Naive B cell (primary cell): ENCODE measurements at places on chromosomes 4 and X.

GRCh38 chr4:171629182-171629581, 184.0 kb upstream of the GALNTL6 start:
- peak; percentile 48 for DNase-seq

DNA sequence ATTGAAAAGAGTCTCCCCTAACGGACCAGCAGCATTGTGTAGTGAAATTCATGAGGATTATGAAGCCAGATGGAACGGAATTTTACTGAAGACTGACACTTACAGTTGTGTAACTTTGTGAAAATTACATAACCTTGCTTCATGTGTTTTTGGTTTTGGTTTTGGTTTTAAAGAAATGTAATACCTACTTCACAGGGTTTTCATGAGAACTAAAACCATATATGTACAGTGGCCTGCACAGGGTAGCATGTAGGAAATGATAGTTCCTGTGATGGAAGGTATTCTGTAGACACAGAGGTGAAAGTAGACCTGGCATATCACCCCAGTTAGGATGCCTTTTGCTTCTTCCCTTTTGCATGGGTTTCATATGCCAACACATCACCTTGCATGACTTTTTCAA, 247.0 kb downstream of the BANK1 start:
- DNase-seq, result no peak

DNA sequence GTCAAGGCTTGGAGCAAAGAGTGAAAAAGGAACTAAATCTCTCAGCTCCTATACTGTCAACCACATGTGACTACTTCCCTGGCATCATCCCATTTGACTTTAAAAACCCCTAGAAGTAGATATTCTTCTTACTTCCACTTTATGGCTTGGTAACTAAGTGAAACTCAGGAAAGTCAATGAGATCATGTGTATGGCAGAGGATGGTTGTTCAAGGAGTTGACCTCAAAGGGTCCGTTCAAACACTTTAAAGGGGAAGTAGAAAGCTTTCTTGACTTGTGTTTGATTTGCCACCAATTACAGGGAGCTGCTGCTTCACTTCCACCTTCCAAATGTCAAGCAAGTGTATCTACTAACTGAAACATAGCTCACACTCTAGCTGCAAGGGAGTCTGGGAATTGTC, 187.2 kb downstream of the RAB28 start:
- DNase-seq, result no peak

- DNase-seq, result no peak
Observed at GRCh38 chr4:145887241-145887991, 51.2 kb downstream of the ZNF827 start.

GRCh38 chrX:9880237-9880636, 86.9 kb upstream of the CLDN34 start:
- no peak for DNase-seq

DNA sequence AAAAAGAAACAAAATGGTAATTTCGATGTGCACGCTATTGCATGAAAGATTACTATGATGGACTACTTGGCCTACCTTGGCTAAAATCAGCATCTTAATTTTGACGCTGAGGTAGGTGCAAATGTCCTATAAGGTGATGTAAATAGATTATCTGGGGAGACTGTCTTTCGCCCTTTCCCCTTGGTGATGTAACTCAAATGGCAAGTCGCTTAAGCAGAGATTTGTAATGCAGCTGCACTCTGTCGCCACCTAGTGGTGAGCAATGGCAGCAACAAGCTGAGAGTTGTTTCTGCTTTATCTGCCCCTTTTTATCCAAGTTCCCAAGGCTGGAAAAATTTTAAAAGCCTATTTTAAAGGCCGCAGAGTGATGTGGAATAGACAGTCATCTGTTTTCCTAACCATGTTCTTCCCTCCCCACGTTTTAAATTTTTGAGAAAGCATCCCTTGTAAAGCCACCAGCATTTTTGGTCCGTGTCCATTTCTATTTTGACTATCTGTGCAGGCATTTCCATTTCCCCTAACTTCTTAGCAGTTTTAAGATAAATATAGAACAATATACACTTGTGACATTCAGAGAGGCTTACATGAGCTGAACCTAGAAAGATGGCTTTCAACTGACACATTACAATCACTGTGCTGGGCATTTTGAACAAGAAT, 62.4 kb upstream of the PDLIM3 start:
- DNase-seq, result peak; percentile 56

DNA sequence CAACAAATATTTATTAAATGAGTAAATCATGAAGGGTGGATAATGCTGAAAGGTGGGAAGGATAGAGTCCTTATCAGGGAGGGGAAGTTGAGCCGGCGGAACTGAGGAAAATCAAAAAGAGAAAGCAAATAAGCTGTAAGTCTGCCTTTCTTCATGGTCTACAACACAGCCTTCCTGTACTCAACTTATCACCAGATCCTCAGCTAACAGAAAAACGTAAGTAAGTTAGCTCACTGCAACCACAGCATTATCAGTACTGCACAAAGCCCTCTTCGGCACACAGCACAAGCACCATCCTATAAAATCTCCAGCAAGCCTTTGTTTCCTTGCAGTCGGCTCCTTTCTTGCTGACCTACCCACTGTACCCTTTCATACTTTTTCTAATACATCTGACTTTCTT, 70.3 kb downstream of the CRMP1 start:
- DNase-seq, result no peak

DNA sequence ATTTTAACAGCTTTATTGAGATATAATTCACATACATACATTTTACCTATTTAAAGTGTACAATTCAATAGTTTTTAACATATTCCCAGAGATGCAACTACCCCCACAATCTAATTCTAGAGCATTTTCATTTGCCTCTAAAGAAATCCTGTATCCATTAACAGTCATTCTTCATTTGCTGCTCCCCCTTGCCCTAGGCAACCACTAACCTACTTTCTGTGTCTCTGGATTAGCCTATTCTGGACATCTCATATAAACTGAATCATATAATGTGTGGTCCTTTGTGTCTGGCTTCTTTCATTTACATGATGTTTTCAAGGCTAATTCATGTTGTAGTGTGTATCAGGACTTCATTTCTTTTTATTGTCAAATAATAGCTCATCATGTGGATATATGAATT, 105.1 kb upstream of the GRPR start:
- no peak for DNase-seq

DNA sequence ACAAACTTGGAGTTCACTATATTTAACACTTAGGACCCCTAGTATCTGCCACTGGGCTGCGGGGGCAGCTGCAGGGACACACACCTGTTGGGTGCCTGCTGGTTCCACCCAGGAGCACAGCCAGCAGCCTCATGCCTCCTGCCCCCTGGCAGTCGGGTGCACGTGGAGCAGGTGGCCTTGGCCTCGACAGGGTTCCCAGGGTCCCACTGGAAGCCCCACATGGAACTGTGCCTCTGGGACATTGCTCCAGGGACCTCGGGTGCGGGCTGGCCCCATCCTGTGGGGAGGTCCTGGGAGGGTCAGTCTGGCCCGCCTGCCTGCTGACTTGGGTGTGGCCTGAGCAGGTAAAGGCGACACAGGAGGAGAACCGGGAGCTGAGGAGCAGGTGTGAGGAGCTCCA, 18.0 kb downstream of the TACC3 start:
- no peak for DNase-seq

GRCh38 chr4:88189881-88190585, 31.6 kb upstream of the ABCG2 start:
- DNase-seq, result no peak

GRCh38 chrX:100995469-100995868, 26.0 kb downstream of the ARL13A start:
- DNase-seq, result no peak

DNA sequence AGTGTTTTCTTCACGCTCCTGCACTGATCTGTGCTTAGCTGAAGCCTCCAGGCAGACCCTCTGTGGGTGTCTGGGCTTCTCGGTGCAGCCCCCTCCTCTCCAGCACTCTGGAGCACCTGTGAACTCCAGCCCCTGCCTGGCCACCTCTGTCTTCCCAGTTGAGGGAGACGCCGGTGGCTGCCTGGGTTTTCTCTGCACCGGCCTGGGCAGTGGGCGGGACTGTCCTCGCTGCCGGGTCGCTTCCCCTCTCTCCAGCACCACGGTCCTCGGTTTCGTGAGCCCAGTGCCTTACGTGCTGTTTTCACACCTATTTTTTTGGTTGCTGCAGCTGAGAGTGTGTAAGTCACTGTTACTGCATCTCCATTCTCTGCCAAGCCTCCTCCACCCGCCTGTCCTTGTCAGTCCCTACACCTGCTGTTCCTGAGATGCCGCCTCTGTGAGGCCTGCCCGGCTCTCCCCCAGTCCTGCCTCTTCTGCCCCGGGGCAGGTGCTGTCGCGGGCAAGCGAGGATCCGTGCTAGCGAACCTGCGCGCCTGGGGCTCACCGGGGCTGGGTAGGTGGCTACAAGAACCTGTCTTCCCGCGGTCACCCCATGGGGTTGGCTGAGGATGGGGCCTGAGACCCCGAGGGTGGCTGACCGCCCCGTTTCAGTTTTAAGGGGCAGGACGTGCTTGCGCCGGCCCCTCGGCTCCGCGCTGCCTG, 2.4 kb upstream of the FGFRL1 start:
- DNase-seq, result peak; percentile 41

DNA sequence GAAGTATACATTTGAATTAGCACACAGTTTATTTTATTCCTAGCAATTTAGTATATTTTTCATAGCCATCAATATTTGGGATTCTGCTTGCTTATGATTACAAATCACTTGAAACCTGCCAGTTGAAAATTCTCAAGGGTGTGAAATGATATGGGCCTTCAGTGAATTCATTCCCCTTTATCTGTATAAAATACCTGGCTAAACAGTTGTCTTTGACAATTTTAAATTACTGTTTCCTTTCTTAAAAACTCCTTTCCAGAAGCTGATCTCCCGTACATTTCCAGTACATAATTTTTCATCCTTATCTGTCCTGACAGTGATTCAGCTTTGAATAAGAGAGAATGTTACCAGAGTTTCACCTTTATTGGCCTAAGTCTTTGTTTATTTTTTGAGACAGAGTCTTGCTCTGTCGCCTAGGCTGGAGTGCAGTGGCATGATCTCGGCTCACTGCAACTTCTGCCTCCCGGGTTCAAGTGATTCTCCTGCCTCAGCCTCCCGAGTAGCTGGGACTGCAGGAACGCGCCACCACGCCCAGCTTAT, 13.9 kb downstream of the ATP7A start:
- no peak for DNase-seq

DNA sequence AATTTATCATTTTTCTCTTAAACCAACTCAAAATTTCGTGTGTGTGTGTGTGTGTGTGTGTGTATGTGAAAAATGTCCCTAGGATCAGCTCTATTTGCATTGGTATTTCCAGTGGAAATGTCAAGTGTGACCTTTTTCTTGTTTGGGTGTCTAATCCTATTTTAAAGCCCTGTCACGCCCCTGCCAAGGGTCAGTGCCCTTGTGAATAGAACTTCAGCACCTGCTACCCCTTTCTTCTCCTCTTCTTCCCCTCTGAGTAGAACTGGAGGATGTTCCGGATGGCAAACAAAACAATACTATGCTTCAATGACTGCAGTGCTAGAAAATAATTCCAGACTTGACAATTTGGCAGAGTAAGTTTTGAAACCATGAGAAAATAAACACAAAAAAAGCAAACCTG, 67.3 kb downstream of the SPRY1 start:
- DNase-seq, result peak; percentile 43

GRCh38 chrX:152154050-152154449, 15.7 kb upstream of the MAGEA10 start:
- DNase-seq, result no peak

DNA sequence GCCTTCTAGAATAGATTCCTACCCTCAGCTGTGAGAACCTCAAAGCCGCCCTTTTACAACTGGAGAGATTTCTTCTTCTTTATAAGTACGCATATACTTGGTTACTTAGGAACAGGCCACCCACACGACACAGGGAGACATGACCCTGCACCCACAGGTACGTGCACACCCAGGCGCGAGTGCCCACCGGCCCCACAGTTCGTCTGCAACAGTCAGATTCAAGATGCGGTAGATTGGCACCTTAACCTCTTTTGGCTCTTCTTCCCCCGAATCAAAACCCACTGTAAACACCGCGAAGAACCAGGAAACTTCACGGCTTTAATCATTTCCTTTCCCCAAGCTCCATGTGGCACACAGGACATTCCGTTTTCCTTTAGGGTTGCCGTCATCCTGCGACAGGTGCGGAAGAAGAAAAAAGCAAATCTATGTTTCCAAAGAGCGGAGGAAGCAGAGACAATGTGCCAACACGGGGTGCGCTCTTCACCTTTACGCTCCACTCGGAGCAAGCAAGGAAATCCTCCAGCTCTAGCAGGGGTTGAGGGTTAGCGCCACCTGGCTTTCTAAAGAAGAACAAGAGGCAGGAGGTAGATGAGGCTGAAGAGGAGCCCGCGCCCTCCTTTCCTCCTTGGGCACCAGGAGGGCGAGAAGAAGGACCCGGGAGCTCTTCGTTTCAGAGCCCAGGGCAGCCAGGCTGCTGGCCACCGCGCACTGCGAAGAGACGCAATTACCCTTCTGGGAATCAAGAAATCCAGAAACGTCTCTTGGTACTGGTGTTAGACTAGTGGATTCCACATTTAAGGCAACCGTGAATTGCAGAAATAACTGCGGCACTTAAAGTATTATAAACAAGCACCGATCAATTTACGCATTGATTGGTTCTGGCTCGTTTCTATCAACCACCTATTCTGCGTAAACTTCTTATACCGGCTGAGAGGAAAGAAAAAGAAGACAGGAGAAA, 35.7 kb downstream of the HAND2 start:
- no peak for DNase-seq

DNA sequence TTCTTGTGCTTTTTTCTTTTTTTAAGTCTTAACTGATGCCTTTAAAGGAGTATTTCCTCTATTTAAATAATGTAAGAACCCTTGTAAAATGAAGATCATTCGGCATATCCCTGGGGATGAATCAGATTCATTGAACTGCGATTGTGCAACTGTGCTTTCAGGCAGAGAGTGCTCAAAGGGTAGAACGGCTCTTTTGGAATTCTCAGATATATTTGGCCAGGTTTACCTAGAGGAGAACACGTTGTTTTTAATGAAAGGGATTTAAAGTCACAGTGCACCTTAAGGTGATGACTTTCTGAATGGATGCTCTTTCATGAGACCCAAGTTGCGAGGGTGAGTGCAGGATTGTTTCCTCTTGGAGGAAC, 51.6 kb upstream of the ELOVL6 start:
- DNase-seq, result no peak

DNA sequence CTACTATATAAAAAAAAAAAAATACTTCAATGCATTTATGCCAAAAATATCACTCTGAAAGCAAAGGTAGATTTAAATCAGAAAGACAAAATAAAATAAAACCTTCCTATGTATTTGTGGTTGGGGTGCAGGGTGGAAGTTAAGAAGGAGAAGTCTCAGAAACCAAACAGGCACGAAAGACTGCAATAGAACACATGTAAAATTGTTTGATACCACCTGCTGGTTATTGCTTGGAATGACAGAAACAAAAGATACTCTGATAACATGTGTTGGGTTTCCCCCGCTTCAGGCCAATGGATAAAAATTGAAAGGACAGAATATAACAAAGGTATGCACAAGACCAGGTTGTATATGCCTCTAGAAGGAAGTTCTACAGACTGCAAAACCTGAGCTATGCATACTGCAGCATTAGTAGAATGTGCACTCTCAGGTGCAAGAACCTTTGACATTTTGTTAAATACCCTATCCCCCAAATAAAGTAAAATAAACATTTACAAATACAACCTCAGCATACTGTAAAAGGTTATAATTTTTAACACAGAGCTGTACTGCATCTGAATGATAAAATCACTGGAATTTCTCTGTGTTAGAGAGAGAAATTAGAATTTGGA, 118.8 kb downstream of the GABRA2 start:
- DNase-seq, result no peak

GRCh38 chr4:15035159-15035558, 32.9 kb downstream of the CPEB2 start:
- DNase-seq, result no peak
